Breast epithelium (tissue), 4 donors: ENCODE measurements at places on chromosomes 12 and 14. TPM values are rescaled to one million over a fixed set of nuclear protein-coding genes. Genes with fewer than 3 reads are reported as not detected.

DNA sequence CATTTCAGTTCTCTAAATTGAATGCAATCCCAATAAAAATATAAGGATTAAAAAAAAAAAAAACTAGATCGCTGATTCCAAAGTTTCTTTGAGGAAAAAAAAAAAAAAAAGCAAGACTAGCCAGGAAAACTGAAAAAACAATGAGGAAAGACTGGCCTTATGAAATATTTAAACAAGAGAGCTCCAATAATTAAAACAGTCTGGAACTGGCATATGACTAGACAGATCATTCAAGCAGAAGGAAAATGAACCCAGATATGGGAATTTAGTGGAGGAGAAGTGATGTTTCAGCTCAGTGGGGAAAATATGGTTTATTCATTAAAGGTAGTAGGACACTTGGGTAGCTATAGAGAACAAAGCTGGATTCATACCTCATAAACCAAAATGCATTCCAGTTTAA is 42.0 kb upstream of the TBC1D15 start:
- DNase-seq = no peak

DNA sequence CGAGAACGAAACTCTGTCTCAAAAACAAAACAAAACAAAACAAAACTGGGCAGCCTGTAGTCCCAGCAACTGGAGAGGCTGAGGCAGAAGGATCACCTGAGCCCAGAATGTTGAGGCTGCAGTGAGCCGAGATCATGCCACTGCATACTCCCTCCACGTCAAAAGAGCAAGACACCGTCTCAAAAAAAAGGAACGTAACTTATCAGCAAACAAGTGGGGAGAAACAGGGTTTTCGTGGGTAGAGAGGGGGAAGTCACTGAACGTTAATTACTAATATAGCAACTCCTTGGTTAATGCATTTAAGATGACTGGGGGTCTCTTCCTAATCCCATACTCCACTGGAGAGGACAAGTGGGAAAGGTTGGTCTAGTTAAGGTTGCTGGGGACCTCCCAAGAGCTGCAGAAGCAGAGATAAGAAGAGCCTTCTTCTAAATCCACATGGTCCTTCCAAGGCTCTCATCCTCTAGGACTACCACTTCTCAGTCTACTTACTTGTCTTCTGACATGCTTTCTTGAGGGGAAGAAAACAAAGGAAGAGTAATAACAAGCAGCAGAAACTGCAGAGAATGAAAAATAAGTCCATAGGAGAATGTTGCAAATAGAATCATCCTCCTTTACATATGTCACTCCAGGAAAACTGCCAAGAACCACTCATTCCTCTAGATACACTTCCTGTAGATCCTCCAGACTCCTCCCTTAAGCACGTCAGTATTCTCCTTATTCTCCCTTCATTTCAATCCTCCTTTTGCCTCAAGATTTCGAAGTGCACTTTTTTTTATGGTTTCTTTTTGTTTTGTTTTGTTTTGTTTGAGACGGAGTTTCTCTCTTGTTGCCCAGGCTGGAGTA is 5.8 kb downstream of the NUMB start:
- DNase-seq = no peak

DNA sequence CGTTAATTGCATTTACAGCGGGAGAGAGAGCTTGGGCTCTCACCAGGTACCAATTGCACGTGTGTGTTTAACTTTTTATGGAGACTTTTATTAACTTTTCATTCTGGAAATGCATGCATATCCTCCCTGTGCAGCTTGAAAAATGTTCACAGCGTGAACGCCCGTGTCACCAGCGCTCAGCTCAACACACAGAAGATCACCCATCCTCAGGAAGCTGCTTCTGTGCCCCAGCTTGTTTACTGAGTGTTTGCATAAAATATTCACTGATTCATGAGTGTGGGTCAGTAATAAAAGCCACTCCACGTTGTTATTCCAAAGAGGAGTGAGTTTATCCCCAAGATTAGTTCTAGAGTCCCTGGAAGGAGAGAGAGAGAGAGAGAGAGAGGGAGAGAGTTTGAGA is 75.5 kb upstream of the FZD10 start:
- DNase-seq = no peak

GRCh38 chr14:102316338-102316742 is 3.2 kb upstream of the ZNF839 start:
- no peak for DNase-seq

- no peak for DNase-seq
These were observed 13.1 kb downstream of the SLC39A5 start for GRCh38 chr12:56242986-56243385.

The RASAL1 gene
- not detected for total RNA-seq

The SIX6 gene
- not detected for total RNA-seq
